ENCODE measurements at places on chromosomes 1 and 21.

- no peak for DNase-seq
These were observed 176.9 kb downstream of the NEK7 start for GRCh38 chr1:198333744-198334143.

GRCh38 chr1:199113265-199113869, 474.5 kb downstream of the PTPRC start:
- no peak for DNase-seq

DNA sequence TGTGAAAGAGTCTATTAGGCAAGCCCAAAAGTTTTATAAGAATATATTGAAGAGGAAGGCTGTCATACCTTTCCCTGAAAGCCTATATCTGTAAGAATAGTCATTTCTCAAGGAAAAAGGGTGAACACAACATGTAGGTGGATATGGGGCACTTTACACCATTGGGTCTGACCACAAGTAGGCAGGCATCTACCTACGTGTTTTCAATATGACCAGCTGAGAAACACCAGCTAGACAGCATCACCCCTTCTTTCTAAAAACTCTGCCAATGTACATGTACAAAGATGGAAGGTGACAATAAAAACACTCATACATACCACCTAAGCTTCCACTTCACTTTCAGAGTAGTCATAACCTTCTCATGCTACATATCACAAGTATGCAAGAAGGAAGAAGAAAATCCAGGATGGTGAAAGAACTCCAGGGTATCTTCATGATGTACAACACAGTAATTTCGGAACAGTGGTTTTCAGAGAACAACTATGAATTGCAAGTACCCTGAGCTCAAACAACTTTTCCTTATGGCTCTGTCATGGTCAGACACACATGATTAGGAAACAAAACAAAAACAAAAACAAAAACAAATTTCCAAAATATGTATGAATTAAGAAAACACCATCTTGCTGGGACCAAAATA, 98.5 kb upstream of the ADGRL2 start:
- DNase-seq, result no peak

GRCh38 chr1:70586046-70586445, 175.0 kb downstream of the CTH start:
- DNase-seq, result no peak

DNA sequence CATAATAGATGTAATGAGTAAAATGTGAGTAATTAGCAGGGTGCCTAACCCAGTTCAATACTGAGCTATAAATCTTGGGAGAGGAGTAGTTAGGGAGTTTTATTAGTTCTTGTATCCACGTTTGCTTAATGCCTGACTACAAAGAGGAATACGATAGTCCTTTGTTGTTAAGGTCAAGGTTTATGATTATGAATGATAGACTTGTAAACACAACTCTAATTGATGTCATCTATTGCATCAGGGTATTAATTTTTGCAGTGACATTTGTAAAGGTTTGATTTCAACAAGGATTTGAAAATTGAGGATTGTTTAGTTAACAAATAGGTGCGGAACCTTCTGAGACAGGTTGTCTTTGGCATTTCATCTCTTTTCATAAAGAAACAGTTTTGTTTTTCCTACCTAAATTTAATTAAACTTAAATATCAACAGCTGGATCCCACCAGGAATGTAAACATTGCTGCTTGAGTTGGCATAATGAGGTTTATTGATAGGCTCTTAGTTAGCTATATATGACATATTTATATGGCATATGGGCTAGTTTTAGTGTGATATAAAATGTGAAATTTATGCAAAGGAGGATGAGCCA, 9.7 kb downstream of the SOAT1 start:
- DNase-seq, result peak; percentile 49

- no peak for DNase-seq
These were observed 31.9 kb upstream of the FCGR2A start for GRCh38 chr1:161473348-161473747.
